ENCODE measurements at places on chromosomes 4 and X. TPM values are rescaled to one million over a fixed set of nuclear protein-coding genes. Genes with fewer than 3 reads are reported as not detected.

SLC25A5 gene
- 171 TPM for total RNA-seq

- peak; percentile 13 for DNase-seq
- H3K36me3 ChIP-seq: no peaks in the 10 kb centered on the region
- H3K27me3 ChIP-seq: no peaks in the 10 kb centered on the region
Observed at GRCh38 chr4:158193171-158193749, 17.0 kb upstream of the TMEM144 start.

MSX1 gene
- total RNA-seq: 0.87 TPM

VBP1 gene
- 52.3 TPM for total RNA-seq

EFHC2 gene
- not detected for total RNA-seq

NEXMIF gene
- total RNA-seq: 0.48 TPM

GRCh38 chr4:184011826-184012380, 106.8 kb downstream of the STOX2 start:
- H3K27ac ChIP-seq: no peak overlapping the region
- no peak overlapping the region for H3K4me3 ChIP-seq
- no peaks in the 10 kb centered on the region for H3K36me3 ChIP-seq
- no peaks in the 10 kb centered on the region for H3K27me3 ChIP-seq
- peaks cover 5% of the 10 kb centered on the region for H3K4me1 ChIP-seq
- DNase-seq: no peak

DNA sequence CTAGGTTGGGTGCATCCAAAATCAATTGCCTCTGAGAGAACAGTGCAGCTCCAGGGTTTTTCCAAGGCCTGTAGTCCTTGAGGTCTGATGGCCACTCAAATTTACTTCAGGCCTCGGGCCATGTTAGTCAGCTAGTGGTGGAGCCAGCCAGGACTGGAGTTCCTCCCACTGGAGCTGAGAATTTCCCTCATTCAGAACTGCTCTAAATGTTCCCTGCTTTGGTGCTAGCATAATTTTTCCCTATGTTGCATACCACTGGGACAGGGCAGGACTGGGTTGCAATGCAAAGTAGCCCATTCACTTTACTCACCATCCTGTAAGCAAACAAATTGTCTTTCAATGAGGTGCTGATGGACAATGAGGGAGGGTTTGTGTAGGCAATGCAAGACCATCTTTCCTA, 146.0 kb upstream of the ZXDB start:
- no peak overlapping the region for H3K4me3 ChIP-seq
- no peak overlapping the region for H3K27ac ChIP-seq
- no peaks in the 10 kb centered on the region for H3K36me3 ChIP-seq
- no peaks in the 10 kb centered on the region for H3K4me1 ChIP-seq
- H3K27me3 ChIP-seq: no peaks in the 10 kb centered on the region

GRCh38 chrX:13216139-13216538, 103.7 kb downstream of the ATXN3L start:
- H3K4me3 ChIP-seq: no peak overlapping the region
- peaks cover 10% of the 10 kb centered on the region for H3K4me1 ChIP-seq
- peak overlapping the region; percentile 31 for H3K27ac ChIP-seq
- DNase-seq: peak; percentile 58
- H3K36me3 ChIP-seq: no peaks in the 10 kb centered on the region

GRCh38 chr4:149136951-149137620, 678.6 kb downstream of the IQCM start:
- H3K4me1 ChIP-seq: no peaks in the 10 kb centered on the region
- no peak overlapping the region for H3K4me3 ChIP-seq
- no peak for DNase-seq

MAGEB16 gene
- total RNA-seq: not detected

CXCL6 gene
- 18.5 TPM for total RNA-seq

MID1 gene
- total RNA-seq: 16.8 TPM

GRCh38 chrX:109886122-109886761, 116.7 kb upstream of the TMEM164 start:
- H3K4me1 ChIP-seq: no peaks in the 10 kb centered on the region
- no peak overlapping the region for H3K27ac ChIP-seq
- no peaks in the 10 kb centered on the region for H3K36me3 ChIP-seq
- peaks cover 2% of the 10 kb centered on the region for H3K27me3 ChIP-seq
- H3K4me3 ChIP-seq: no peak overlapping the region
- DNase-seq: no peak

- H3K4me1 ChIP-seq: peaks cover 50% of the 10 kb centered on the region
- H3K27ac ChIP-seq: no peak overlapping the region
- no peaks in the 10 kb centered on the region for H3K36me3 ChIP-seq
- H3K4me3 ChIP-seq: no peak overlapping the region
Observed at GRCh38 chr4:78566834-78567499, 15.4 kb downstream of the ANXA3 start.

SLC25A53 gene
- 5.3 TPM for total RNA-seq

DNA sequence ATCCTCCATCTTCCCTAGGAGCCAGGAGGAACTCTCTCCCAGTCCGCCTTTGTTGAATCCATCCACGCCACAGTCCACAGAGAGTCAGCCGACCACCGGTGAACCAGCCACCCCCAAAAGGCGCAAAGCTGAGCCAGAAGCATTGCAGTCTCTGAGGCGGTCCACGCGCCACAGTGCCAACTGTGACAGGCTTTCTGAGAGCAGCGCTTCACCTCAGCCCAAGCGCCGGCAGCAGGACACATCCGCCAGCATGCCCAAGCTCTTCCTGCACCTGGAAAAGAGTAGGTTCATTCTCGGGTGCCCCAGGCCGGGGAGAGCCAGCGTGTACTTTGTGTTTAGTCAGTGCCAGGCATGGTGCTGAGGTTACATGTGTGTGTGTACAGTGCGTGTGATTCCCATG, 7.4 kb downstream of the MSL3 start:
- H3K27ac ChIP-seq: no peak overlapping the region
- no peaks in the 10 kb centered on the region for H3K4me1 ChIP-seq
- H3K27me3 ChIP-seq: no peaks in the 10 kb centered on the region
- no peak overlapping the region for H3K4me3 ChIP-seq

GRCh38 chrX:10564484-10564883, 55.9 kb downstream of the MID1 start:
- H3K4me1 ChIP-seq: peaks cover 4% of the 10 kb centered on the region
- DNase-seq: no peak
- H3K36me3 ChIP-seq: no peaks in the 10 kb centered on the region

GPR143 gene
- total RNA-seq: 1.8 TPM

DNA sequence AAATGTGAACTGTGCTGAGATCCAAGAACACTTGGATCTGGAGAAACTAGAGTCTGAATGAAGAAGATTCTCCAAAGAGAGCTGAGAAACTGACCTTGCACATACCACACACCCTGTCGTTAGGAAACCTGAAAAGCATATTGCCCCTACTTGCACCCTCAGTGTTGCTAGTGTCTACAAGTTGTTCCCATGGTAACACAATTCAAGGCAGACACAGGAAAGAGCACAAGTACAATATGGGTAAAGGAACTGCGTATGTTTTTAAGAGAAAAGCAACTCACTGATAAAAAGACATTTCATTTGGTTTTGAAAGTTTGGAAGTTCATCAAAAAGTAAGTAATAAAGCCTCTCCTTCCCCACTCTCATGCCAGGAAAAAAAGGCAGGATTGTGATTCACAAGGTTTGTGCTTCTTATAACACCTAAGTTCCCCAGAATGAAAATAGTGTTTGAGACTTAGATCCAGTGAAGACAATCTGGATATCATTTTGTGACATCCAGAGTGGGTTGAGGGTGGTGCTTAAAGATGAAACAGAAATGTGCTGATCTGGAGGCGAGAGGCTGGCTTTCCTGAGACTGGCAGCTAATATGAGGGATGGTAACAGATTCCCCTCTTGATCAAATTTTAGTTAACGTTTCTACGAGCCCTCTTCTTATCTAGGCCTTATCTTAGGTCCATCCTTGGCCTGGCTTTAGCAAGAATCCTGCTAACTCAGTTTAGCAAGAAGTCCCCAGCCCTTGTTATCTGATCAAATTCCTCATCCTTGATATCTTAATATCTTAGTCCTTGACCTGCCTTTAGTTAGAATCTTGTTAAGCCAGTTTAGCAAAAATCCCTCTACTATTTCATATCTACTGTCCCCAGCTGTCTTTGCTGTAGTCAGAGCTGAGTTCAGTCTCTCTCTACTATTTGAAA, 42.3 kb downstream of the NIPAL1 start:
- H3K27me3 ChIP-seq: no peaks in the 10 kb centered on the region
- H3K36me3 ChIP-seq: no peaks in the 10 kb centered on the region
- no peak for DNase-seq

GRCh38 chr4:79856196-79856595, 216.8 kb downstream of the ANTXR2 start:
- no peaks in the 10 kb centered on the region for H3K36me3 ChIP-seq
- H3K27ac ChIP-seq: no peak overlapping the region
- no peak for DNase-seq
- H3K4me3 ChIP-seq: no peak overlapping the region

DNA sequence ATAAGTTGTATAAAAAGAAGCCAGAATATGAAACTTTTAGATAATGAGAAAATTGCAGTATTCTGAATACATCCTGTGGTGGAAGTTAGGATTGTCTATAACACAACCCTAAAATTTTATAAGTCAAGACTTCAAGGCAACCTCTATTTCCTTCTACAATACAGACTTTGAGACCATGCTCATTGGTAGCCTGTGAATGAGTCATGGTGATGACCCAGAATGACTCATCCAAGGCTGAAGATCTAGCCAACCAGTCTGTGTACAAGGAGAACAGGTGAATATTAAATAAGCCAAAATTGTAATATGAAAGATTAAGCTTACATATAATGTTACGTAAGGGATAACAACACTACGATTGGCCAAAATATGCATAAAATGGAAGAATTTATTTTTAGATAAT, 475.9 kb upstream of the GALNT7 start:
- no peak overlapping the region for H3K4me3 ChIP-seq
- no peak for DNase-seq
- no peaks in the 10 kb centered on the region for H3K27me3 ChIP-seq
- H3K36me3 ChIP-seq: no peaks in the 10 kb centered on the region

- H3K4me3 ChIP-seq: no peak overlapping the region
- DNase-seq: no peak
- H3K27me3 ChIP-seq: no peaks in the 10 kb centered on the region
- H3K27ac ChIP-seq: no peak overlapping the region
- H3K4me1 ChIP-seq: no peaks in the 10 kb centered on the region
- no peaks in the 10 kb centered on the region for H3K36me3 ChIP-seq
Observed at GRCh38 chr4:124095621-124096020, 616.9 kb downstream of the ANKRD50 start.

GRCh38 chrX:11329021-11329420, 35.8 kb downstream of the AMELX start:
- peak; percentile 10 for DNase-seq
- H3K4me1 ChIP-seq: no peaks in the 10 kb centered on the region
- H3K27me3 ChIP-seq: no peaks in the 10 kb centered on the region
- no peak overlapping the region for H3K4me3 ChIP-seq
- H3K27ac ChIP-seq: no peak overlapping the region
- H3K36me3 ChIP-seq: no peaks in the 10 kb centered on the region

- no peak overlapping the region for H3K4me3 ChIP-seq
- no peak for DNase-seq
- H3K36me3 ChIP-seq: no peaks in the 10 kb centered on the region
- H3K27me3 ChIP-seq: no peaks in the 10 kb centered on the region
Observed at GRCh38 chrX:40542972-40543371, 37.8 kb upstream of the ATP6AP2 start.

DNA sequence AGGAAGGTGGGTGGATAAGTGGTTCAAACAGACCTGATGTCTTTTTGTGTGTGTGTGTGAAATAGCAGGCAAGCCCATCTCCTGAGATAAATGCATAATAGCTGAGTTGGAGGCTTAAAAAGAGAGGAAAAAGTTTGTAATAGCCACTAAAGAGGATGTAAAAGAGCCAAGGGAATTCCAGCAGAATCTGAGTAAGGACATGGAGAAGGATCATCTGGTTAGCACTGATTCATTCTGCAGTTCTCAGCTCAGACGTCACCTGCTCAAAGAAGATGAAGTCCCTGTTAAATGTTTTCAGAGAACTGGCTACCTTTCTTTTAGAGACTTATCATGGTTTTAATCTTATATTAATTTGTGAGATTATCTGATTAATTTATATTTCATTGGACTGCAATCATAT, 21.0 kb upstream of the IL13RA2 start:
- H3K27me3 ChIP-seq: no peaks in the 10 kb centered on the region
- H3K27ac ChIP-seq: no peak overlapping the region
- no peaks in the 10 kb centered on the region for H3K4me1 ChIP-seq
- DNase-seq: peak; percentile 30
- H3K4me3 ChIP-seq: no peak overlapping the region

GRCh38 chr4:31069151-31069550, 349.0 kb downstream of the PCDH7 start:
- H3K36me3 ChIP-seq: no peaks in the 10 kb centered on the region
- no peak for DNase-seq
- H3K4me1 ChIP-seq: no peaks in the 10 kb centered on the region

DCAF4L1 gene
- total RNA-seq: 0.29 TPM

All from astrocyte (in vitro differentiated cells and primary cell).